ENCODE measurements at places on chromosomes 12 and 14.

- DNase-seq, result no peak
Observed at GRCh38 chr12:28507867-28508266, 317.6 kb downstream of the CCDC91 start.

DNA sequence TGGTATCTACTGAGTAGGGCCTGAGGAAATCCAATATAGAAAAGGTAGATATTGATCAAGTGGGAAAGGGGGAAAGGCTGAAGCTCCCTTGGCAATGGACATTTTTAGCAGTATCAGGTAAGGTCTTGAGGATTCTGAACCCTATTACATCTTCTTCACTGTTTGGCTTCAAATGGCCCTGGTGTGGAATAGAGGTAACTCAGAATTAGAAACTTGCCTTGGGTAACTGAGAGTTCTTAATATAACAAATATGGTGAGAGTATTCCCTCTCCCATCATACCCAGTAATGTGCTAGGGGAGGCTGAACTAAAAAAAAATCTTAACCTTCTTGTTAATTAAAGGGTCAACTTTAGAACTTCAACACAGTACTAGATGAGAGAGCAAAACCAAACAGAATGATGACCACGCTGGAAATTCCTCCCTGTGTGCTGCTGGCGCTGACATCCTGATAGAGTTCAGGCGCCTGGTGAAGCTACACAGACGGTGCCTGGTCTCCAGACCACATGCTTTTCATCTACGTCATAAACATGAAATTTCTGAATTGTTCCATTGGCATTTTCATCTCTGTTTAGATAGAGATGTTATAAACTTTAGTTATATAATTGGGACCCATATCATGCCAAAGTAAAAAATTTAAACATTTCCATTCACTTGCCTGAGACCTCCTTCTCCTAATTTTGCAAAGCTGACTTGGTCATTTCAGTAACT lies 128.3 kb downstream of the AKAP6 start:
- DNase-seq, result no peak

DNA sequence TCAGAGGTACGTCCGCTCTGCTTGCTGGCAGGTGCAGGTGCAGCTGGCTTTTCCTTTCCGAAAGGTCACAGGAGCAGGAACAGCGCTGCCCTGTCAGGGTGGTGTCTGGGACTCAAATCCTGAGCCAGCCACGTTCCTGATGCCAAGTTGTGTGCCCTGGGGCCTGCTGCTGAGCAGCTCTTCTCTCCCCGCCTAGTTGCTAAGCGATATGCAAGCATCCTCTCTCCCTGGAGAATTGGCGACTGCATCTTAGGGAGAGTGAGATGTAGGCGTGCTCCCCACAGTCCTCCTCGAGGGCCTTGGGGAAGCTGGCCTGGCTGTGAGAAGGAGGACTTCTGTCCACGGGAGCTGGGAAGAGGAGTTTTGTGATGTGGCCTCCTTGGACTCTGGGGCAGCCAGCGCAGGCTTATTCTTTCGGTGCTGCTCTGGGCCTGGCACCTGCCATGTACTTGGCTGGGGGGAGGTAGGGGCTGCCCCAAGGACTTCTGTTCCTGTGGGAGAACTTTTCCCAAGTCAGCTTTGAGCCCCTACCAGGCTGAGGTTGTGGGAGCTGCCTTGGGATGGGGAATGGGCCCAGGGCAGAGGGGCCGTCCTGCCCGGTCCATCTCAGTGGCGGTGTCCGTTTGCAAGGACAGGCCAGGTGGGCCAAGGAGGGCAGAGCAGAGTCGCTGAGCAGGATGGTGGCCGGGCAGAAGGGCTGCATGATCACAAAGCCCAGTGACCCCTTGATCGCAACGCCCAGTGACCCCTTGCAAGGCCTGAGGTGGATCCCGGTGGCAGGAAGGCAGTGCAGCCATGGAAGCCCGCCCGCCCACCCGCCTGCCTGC lies 183.5 kb downstream of the ADGRD1 start:
- no peak for DNase-seq

- no peak for DNase-seq
Observed at GRCh38 chr14:52802597-52802996, 11.2 kb upstream of the GNPNAT1 start.

- DNase-seq, result no peak
Observed at GRCh38 chr12:95498968-95499367, 25.0 kb downstream of the METAP2 start.

DNA sequence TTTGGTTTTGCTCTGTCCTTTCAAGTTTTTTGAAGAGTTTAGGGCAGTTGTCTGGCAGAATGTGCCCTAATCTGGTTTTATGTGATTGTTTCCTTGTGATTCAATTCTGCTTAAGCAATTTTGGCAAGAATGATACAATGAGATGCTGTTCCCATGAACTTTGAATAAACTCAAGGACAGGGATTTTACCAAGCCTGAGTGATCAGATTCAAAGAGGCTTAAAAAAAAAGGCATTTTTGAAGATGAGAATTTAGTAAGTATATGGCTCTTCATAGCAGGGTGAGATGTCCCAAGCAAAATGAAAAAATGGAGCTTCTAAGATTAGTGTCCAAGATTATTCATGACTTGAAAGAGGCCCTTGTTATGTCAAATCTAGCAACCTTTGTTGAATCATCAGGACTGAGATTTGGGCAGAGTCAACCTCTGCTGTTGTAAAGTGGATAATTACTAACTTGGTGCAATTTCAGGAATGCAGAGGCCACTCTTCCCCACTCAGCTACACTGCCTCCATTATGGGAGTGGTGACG lies 180.6 kb upstream of the NUDT4 start:
- no peak for DNase-seq

DNA sequence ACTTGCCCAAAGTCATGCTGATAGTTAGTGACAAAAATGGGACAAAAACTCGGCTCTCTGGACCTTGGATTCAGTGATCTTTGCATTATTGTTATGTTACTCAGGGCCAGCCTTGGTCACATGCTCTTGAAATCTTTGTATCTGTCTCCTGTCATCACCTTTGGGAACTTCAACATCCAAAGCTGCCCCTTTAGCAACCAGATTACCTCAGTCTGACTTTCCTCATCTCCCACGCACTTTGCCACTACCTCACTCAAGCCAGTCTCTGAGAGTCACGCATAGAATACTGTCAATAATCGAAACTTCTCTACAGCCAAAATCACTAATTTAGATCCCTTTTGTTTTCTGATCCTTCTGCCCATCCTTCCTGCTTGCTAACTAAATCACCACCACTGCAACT lies 90.8 kb upstream of the DAAM1 start:
- no peak for DNase-seq

GRCh38 chr12:106321139-106321850 lies 18.8 kb downstream of the TCP11L2 start:
- DNase-seq, result no peak

DNA sequence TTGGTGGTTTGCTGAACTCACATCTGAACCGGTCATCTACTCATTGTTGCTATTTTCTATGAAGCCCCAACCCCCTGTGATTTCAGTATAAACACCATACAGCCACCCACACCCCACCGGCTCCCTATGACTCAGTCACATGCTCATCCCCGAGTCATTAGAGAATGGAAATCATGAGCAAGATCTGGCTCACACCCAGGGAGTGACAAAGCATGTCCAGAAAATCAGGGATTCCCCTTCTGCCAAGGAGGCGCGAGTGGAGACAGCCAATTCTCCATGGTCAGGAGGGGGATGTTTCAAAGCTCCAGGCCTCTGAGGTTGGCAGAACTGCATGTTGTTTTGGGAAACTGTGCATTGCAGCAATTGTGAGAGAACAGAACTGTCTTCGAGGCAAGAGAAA lies 657.5 kb upstream of the TBX3 start:
- DNase-seq, result no peak

DNA sequence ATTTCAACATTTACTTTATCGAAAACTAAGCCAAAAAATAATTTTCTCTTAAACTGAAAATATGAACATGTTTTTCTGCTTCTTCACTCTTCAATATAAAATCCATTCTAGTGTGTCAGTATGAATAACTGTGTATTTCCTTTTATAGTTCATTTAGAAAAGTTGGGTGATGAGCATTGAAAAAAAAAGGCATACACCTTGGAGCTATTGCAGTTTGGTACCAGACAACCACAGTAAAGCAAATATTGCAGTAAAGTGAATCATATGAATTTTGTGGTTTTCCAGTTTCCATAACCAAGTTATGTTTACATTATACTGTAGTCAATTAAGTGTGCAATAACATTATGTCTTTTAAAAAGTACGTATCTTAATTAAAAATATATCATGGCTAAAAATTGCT lies 195.0 kb upstream of the FOXG1 start:
- no peak for DNase-seq

DNA sequence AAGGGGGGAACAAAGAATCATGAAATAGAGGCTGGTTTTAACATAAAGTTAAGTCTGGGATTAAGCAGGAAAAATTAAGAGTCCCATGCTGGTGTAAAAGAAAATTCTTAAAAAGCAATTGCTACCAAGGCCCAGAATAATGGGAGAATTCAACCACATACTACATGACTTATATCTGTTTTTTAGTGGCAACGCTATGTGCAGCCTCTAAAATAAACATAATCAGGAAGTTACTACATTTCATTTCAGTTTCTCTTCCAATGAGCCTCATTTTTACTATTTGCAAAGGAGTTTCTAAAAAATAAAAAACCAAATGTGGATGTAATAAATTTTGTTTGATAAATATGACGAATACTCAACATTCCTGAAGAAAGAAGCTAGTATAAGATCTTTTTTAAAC lies 58.1 kb downstream of the CPNE8 start:
- DNase-seq, result no peak

DNA sequence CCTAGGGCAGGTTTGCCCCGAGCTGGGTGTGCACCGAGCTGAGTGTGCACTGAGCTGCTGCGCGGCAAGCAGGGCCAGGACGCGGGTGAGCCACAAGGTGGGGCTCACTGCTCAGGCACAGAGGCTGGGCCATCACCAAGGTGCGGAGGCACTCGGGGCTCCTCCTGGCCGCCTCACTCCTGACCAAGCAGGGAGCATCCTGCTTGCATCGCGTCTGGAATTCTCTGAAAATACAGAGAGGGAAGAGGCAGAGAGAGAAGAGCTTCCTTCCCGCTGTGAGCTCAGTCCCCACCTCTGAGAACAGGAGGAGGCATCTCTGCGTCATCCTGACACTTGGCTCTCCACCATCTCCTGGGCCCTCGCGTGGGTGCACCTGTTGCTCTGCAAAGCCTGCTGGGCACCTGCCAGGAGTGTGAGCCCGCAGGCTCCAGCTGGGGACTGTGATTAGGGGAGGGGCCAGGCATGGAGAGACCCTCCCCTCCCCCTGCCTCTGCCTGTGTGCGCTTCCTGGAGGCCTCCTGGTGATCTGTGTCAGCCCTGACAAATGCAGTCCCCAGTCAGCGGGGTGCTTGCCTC lies 116.3 kb downstream of the GLT1D1 start:
- no peak for DNase-seq

DNA sequence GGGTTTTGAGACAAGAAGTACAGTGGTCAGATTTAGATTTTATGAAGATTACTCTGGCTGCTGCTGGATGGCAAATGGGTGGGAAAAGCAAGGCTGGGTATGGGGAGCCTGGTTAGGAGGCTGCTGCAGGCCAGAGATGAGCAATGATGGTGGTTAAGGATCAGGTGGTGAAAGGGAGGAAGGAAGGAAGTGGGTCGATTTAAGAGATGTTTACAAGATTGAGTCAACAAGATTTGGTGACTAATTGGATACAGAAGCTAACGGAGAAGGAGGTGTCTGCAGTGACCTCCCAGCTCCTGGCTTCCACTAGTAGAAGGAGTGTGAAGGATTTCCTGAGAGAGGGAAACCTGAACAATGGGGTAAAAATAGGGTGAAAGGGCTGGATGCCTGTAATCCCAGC lies 18.7 kb downstream of the NOS1 start:
- no peak for DNase-seq

GRCh38 chr12:125434936-125435443 lies 369.8 kb downstream of the AACS start:
- no peak for DNase-seq

GRCh38 chr14:96895658-96896271 lies 98.6 kb downstream of the VRK1 start:
- DNase-seq, result no peak

DNA sequence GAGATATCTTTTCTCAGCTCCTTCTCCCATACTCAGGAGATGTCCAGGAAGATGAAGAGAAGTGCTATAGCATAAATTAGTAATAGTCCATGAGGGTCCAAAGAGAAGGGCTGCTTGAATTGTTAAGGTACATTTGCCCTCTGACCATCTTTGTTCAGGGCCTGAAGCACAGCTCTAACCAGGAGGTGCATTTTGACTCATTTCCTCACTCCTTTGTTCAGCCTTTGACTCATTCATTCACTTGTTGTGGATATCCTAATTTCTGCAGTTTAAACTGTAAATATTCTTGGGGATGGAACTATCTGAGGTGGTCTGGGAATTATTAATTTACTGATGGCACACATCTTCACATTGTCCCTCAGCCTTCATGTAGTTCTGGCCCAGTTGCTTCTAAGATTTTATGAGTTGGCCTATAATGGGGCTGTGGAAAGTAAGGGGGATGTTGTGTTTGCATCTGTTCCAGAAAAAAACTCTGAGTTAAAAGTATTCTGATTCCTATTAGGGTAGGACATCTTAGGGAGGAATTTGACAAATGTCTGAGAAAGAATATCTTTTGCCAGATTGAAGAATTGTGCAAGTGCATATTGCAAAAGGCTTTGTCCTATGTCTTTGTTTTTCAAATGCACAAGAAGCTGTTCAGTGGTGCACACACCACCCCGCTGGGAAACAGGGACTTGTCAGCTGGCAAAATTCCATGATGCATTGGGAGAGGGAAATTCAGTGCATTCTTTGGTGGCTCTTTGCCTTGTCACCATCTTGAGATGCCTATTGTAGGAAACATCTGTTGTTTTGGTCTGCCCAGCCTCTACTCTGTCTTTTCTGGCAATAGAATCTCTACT lies 22.1 kb downstream of the SMOC1 start:
- DNase-seq, result no peak

DNA sequence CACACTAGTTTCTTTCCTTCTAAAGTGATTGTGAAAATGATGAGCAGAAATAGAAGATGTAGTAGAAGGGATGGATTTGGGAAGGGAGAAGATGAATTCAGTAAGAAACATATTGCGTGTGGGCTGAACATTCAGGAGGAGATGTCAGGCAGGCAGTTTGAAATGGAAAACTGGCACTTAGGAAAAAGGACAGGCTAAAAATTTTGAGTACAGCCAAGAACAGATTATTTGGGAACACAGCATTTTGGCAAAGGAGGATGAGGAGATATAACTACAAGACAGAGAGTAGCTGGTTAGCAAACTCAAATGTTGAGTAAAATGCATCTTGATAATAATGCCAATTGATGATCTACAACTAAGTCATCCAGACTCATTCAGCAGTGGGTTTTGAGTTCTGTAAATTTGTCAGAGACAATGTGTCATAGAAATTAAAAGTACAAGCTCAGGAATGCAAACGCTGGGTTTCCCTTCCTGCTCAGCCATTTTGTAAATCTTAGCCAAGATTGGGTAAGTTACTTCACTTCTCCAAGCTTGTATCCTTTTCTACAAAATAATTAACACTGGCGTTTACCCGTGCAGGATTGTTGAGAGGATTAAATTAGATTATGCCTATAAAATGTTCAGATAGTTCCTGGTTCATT lies 255.0 kb downstream of the NAV3 start:
- no peak for DNase-seq

Measured in T-helper 22 cell (primary cell).